Cerebellar cortex (tissue), 1 donor: ENCODE measurements at places on chromosomes 1 and 21.

DNA sequence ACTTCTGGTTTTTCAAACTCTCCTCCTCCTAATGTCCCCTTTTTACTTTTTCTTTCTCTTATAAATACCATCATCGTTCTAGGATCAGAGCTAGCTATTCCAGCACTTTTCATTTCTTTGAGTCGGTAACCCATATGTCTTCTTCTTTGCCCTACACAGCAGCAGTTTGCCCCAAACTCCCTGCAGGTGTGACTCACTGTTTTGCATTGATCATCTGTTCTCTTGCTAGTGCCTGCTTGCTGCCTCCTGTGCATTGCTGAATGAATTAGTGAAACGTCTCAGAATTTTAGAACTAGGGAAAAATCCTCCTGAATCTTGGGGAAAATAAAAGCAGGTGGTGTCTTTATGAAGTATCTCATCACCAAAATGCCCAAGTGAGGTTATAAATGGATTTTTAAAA lies 21.7 kb downstream of the KCNK2 start:
- DNase-seq = no peak

GRCh38 chr1:220341126-220341525 lies 68.9 kb upstream of the RAB3GAP2 start:
- no peak for DNase-seq

DNA sequence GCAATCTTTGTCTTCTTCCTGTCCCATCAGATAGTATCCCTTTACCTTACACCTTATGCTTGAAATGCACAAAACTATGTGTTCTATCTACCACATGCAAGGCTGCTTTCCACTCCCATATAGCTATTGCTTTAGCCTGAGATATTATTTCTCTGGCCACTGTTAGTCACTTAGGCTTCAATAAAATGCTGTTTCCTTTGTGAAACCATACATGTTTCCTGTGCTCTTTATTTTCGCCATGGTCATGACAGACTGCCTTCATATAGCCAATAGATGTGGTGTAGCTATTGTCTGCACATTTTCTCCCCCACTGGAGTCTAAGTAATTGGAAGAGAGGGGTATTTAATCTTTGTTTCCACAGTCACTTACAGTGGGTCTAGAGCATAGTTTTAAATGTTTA lies 108.4 kb downstream of the GREM2 start:
- DNase-seq = no peak

DNA sequence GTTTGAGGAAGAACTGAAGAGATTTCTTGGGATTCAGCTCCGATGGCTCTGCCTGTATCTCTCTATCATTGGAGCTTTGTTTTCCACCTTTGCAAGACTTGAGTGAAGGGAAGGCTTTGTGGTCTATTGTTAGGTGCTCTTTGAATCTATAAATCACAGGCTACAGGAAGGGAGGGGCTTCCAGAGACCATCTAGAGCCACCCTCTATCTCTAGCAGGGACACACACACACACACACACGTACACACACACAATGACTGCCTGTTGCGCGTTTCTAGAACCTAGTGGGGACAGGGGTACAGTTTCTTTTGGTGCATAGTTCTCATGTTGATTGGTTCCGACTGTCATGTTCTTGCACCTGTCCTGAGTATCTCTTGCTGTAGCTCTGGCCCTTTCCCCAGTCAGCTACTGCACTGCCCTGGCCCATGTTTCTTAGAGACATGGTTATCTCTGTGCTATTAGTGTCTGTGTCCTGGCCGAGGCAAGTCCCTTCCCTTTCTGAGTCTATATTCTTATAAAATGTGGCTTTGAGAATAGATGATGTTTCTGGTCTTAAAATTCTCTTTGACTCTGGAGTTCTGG lies 60.7 kb downstream of the MAN1C1 start:
- no peak for DNase-seq

DNA sequence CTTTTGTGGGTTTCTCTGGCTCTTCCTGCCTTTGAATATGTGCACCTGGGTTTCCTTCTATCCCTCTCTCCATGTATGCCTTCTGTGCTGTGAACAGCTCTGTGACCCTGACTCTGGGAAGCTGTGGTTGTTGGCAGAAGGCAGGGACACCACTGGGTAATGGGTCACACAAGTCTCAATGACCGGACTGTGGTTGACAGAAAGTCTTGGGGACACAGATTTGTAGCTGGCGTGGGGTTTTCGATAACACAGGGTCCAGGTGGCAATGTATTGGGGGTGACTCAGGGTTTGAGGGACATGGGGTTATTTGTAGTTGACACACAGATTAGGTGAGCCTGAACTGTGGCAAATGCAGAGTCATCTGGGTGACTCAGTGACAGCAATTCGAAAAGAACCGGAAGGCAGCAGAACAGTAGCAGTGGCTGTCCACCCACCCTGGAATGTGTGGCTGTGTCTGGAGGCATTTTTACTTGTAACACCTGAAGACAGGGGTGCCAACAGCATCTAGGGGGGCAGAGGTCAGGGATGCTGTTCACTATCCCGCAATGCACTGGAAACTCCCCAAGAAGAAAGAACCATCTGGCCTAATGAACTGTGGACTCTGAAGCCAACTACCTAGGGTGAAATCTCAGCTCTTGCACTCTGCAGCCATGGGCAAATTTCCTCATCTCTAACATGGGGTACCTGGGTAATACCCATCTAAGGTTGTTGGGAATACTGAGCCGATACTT lies 13.0 kb upstream of the SLC6A9 start:
- DNase-seq = no peak

GRCh38 chr1:145688328-145688727 lies 18.8 kb downstream of the PDZK1 start:
- DNase-seq = no peak

DNA sequence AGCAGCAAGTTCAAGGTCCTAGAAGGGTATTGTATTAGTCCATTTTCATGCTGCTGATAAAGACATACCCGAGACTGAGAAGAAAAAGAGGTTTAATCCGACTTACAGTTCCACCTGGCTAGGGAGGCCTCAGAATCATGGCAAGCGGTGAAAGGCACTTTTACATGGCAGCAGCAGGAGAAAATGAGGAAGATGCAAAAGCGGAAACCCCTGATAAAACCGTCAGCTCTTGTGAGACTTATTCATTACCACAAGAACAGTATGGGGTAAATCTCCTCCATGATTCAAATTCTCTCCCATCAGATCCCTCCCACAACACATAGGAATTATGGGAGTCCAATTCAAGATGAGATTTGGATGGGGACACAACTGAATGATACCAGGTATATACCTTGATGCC lies 409.5 kb downstream of the NTNG1 start:
- DNase-seq = no peak

GRCh38 chr1:3135073-3135702 lies 66.2 kb downstream of the PRDM16 start:
- DNase-seq = no peak

- DNase-seq = peak; percentile 64
Observed at GRCh38 chr1:47192458-47193384, 2.9 kb upstream of the PDZK1IP1 start.

DNA sequence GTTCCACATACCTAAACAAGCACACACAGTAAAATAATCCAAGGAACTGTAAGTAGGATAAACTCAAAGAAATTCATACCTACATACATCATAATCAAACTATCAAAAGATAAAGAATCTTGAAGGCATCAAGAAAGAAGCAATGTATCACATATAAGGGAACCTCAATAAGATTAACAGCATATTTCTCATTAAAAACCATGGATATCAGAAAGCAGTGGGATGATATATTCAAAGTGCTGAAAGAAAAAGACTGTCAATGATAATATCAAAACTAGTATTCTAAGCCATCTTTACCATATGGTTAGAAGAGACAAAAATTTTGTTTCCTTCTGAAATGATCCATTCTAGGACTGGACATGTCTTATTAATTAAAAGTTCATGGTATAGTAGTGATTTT lies 37.1 kb upstream of the ADAM30 start:
- DNase-seq = no peak

DNA sequence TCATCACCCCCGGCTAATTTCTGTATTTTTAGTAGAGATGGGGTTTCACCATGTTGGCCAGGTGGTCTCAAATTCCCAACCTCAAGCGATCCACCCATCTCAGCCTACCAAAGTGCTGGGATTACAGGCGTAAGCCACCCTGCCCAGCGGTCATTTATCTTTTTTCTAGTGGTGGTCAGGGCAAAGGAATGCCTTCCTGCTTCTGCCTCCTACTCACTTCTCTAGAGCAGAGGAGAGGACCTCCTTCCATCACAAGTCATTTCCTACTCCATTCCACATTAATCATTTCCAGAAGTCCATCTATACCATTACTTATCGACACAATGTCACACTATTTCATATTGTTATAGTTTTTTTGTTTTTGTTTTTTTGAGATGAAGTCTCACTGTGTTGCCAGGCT lies 13.3 kb downstream of the FBXO42 start:
- no peak for DNase-seq

DNA sequence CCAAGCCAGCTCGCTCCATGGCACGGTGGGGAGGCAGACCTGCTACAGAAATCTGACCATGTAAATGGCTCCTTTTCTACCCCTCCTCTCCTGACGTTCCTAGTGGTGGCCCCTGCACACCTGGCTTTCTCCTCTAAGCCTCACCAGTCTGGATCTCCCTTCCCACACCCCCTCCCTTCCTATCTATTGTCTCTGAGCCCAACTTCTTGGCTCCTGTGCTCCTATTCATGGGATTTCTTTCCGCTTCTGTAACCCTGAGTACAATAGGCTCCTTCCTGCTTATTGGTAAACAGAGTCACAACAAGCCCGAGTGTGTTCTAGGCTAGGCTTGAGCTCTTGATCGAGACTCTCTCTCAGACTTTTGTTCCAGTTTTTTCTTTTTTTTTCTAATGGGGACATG lies 17.6 kb downstream of the OPTC start:
- no peak for DNase-seq

DNA sequence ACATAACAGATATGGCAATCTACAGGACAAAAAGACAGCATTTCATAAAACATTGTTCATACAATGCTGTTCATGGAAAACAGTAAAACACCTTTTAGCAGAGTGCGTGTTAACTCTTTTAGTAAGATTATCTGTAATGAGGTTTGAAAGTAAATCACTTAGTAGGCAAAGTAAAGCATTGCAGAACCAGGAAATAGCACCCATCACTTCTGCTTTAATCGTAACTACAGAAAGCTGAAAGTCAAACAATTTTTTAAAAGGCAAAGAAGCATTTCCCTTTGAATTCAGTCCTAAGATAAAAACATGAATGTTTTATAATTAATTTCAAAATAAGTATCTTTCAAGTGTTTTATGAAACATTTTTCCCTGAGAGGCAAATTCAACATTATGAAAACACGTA lies 63.3 kb upstream of the RNF11 start:
- no peak for DNase-seq

- DNase-seq = no peak
Observed at GRCh38 chr1:13964768-13965167, 264.8 kb downstream of the PRDM2 start.

DNA sequence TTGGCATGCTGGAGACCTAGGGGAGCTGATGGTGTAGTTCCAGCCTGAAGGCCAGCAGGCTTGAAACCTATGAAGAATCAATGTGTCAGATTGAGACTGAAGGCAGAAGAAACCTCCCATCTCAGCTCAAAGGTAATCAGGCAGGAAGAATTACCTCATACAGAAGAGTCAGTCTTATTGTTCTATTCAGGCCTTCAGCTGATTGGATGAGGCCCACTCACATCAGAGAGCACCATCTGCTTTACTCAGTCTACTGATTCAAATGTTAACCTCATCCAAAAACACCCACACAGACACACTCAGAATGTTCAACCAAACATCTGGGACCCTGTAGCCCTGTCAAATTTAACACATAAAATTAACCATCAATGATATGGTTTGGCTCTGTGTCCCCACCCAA lies 13.7 kb upstream of the CCN1 start:
- no peak for DNase-seq

DNA sequence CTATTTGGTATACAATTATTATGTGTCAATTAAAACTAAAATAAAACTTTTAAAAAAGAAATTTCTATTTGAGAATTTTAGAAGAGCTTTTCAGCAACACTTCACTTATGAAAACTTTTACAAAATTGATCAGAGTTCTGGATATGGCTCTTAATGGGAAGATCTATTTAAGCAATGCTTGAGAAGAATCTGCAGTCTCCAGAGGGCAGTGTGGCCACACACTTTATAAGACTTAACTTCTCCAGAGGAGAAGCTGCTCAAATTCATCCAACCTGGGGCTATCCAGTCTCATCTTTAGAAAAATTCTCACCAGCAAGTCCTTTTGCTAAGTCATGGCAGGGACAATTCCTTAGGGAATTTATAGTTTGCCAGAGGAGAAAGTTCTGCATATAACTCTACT lies 25.2 kb upstream of the AGO1 start:
- DNase-seq = peak; percentile 35

DNA sequence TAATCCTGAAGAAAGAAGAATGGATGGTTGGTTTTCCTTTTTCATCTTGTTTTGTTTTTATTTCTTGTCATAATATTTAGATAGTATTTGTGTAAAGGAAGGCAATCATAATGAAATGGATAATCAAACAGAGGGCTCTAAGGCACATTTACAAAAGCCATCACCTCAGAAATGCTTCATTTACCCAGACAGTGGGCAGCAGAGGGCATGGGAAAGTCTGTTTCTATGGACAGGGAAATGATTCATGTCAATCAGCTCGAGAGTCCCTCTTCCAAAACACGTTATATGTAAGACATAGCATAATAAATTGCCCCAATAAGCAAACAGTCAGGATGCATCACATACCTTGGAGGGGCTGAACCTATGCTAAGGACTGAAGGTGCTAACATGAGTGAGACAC lies 426.1 kb downstream of the PLPP3 start:
- DNase-seq = no peak

GRCh38 chr1:89557956-89558355 lies 33.3 kb downstream of the LRRC8B start:
- no peak for DNase-seq

- no peak for DNase-seq
Observed at GRCh38 chr1:113691184-113691583, 68.1 kb downstream of the PHTF1 start.
